Glutamatergic neuron (in vitro differentiated cells): ENCODE measurements at places on chromosomes 1 and 21. TPM values are rescaled to one million over a fixed set of nuclear protein-coding genes. Genes with fewer than 3 reads are reported as not detected.
A peak's percentile ranks its signal among the peaks of the same experiment; 100 is the strongest.

The CD2 gene
- total RNA-seq = not detected

The TMEM52 gene
- 5.4 TPM for total RNA-seq

The BATF3 gene
- total RNA-seq = 0.56 TPM

GRCh38 chr1:111733183-111733991 lies 5.8 kb downstream of the INKA2 start:
- no peak overlapping the region for H3K4me3 ChIP-seq
- DNase-seq = peak; percentile 76
- H3K27ac ChIP-seq = no peak overlapping the region
- H3K4me1 ChIP-seq = peaks cover 57% of the 10 kb centered on the region

DNA sequence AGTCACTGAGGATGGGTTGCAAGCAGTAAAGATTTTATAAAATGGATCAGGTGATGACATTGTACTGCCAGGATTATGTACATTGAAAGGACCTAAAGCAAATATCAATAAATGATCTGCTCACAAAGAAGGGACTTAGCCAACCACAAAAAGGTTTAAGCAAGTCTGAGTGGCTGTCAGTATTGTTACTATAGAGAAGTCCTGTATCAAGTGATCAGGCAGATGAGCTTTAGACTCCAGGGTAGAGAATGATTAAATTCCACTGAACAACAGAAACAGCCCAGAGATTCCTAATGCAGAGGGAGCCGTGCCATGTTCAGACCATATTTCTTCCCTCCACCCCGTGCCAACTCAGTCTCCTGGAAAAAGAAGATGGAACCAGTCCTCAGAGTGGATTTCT lies 138.9 kb downstream of the SETD4 start:
- no peak for DNase-seq
- no peaks in the 10 kb centered on the region for H3K4me1 ChIP-seq
- H3K27ac ChIP-seq = no peak overlapping the region
- peaks cover 2% of the 10 kb centered on the region for H3K27me3 ChIP-seq

GRCh38 chr1:81558291-81559076 lies 242.2 kb upstream of the ADGRL2 start:
- DNase-seq = no peak
- H3K36me3 ChIP-seq = no peaks in the 10 kb centered on the region
- no peak overlapping the region for H3K27ac ChIP-seq
- H3K4me3 ChIP-seq = no peak overlapping the region
- H3K27me3 ChIP-seq = no peaks in the 10 kb centered on the region
- H3K4me1 ChIP-seq = no peaks in the 10 kb centered on the region

GRCh38 chr1:94156096-94156625 lies 35.2 kb upstream of the ABCA4 start:
- DNase-seq = no peak
- no peak overlapping the region for H3K4me3 ChIP-seq
- no peak overlapping the region for H3K27ac ChIP-seq
- peaks cover 3% of the 10 kb centered on the region for H3K4me1 ChIP-seq
- H3K27me3 ChIP-seq = peaks cover 2% of the 10 kb centered on the region

- H3K36me3 ChIP-seq = peaks cover 5% of the 10 kb centered on the region
- H3K4me3 ChIP-seq = no peak overlapping the region
- no peak overlapping the region for H3K27ac ChIP-seq
- DNase-seq = no peak
- peaks cover 2% of the 10 kb centered on the region for H3K4me1 ChIP-seq
Observed at GRCh38 chr1:226810681-226811080, 59.7 kb upstream of the PSEN2 start.

DNA sequence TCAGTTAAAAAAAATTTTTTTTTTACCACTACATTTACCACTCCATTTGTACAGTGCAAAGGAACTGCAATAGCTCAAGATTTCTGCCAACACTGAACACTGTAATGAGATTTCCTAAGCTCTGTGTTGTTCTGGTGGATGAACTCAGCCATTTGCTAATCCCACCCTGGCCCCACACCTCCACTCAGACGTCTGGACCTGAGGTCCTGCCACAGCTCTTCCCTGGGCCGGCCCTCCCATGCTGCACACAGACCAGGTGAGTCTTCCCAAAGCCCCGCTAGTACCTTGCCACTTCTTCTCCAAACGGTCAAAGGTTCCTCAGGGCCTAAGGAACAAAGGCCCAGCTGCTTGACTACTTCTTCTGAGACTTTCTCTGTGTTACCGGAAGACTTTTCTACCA lies 56.4 kb downstream of the SLC45A1 start:
- no peak for DNase-seq
- peaks cover 18% of the 10 kb centered on the region for H3K27me3 ChIP-seq
- peaks cover 71% of the 10 kb centered on the region for H3K4me1 ChIP-seq
- H3K4me3 ChIP-seq = peak overlapping the region; percentile 53
- peak overlapping the region; percentile 57 for H3K27ac ChIP-seq
- H3K36me3 ChIP-seq = no peaks in the 10 kb centered on the region

GRCh38 chr1:235073968-235074522 lies 54.6 kb downstream of the TOMM20 start:
- no peak for DNase-seq
- no peaks in the 10 kb centered on the region for H3K36me3 ChIP-seq
- H3K27me3 ChIP-seq = peaks cover 5% of the 10 kb centered on the region
- no peak overlapping the region for H3K4me3 ChIP-seq
- no peak overlapping the region for H3K27ac ChIP-seq

GRCh38 chr1:156421939-156422601 lies 53.1 kb downstream of the RHBG start:
- no peak overlapping the region for H3K27ac ChIP-seq
- H3K27me3 ChIP-seq = peaks cover 39% of the 10 kb centered on the region
- H3K4me3 ChIP-seq = peak overlapping the region; percentile 86
- no peak for DNase-seq
- peaks cover 9% of the 10 kb centered on the region for H3K4me1 ChIP-seq

GRCh38 chr1:160346958-160347357 lies 3.8 kb downstream of the NCSTN start:
- no peak for DNase-seq
- no peak overlapping the region for H3K27ac ChIP-seq
- H3K36me3 ChIP-seq = no peaks in the 10 kb centered on the region
- peaks cover 14% of the 10 kb centered on the region for H3K4me1 ChIP-seq
- H3K27me3 ChIP-seq = peaks cover 5% of the 10 kb centered on the region

DNA sequence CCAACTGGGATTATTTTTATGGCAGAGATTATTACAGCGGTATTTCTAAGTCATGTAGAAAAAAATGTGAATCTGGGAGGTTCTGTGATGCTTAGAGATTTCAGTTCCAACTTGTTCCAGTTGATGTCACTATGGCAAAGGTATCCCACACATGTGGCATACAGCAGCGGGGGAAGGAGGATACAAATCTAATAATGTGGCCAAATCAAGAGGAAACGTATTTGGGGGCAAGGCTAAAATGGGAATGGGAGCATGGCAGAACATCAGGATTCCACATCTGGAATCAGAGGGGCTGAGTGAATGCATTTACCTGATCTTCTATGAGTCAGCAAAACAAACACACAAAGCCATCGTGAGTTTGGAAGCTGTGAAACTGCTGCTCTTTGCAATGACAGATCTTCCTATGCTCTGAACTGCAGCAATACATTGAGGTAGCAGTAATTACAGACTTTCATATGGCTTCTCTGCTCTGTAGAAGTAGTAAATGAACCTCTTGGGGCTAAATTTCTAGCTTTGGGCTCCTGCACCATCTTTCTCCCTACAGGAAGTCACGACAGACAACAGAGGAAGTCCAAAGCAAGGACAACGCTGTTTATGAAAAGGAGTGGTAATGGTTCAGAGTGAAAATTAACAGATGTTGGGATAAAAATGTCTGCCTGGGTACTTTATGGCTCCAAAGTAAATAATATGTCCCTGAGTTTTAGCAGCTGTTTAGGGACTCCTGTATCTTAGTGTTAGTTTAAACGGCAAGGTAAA lies 55.5 kb downstream of the GABPA start:
- no peaks in the 10 kb centered on the region for H3K27me3 ChIP-seq
- H3K27ac ChIP-seq = no peak overlapping the region
- H3K4me3 ChIP-seq = no peak overlapping the region
- H3K4me1 ChIP-seq = no peaks in the 10 kb centered on the region
- no peak for DNase-seq

- no peaks in the 10 kb centered on the region for H3K36me3 ChIP-seq
- peaks cover 3% of the 10 kb centered on the region for H3K27me3 ChIP-seq
- H3K27ac ChIP-seq = no peak overlapping the region
- no peak for DNase-seq
- no peak overlapping the region for H3K4me3 ChIP-seq
- peaks cover 3% of the 10 kb centered on the region for H3K4me1 ChIP-seq
Observed at GRCh38 chr1:3119725-3120124, 50.7 kb downstream of the PRDM16 start.

DNA sequence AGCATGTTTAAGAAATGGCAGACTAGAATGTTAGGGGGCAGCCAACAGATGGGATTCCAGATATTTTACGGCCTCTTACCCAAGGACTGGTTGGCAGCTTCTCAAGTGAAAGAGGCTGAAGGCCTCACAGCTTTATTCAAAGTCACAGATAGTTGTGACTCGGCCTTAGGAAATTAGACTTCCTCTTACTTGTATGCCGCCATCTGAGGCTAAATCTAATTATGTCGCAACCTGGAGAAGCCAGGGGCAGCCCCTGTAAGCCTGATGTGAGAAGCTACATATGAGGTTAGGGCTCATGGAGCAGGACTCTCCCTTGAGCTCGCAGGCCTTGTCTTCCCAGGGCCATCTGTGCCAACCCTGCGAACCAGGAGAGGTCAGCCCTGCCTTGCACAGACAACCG lies 352.5 kb downstream of the HHAT start:
- no peak for DNase-seq
- peaks cover 9% of the 10 kb centered on the region for H3K36me3 ChIP-seq
- no peak overlapping the region for H3K4me3 ChIP-seq
- H3K4me1 ChIP-seq = no peaks in the 10 kb centered on the region
- H3K27ac ChIP-seq = no peak overlapping the region

DNA sequence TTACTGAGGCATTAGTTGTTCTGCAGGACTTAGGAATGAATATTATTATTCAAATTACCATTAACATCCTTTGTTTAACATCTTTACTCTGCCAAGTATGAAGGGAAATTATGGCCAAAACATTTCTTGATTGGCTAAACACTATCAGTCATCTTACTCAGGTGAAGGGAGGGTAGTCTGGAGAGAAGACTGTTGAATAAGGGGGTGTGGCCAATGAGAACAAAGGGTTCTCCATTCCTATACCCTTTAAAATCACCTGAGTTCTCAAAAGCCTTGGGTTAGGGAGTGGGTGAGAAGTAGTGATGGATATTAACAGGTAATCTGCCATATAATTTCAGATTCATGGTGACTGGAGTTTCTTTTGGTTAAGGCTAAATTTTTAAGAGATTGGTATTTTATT lies 19.3 kb downstream of the CRYZL1 start:
- no peaks in the 10 kb centered on the region for H3K4me1 ChIP-seq
- H3K36me3 ChIP-seq = no peaks in the 10 kb centered on the region
- H3K27me3 ChIP-seq = no peaks in the 10 kb centered on the region
- no peak overlapping the region for H3K27ac ChIP-seq

DNA sequence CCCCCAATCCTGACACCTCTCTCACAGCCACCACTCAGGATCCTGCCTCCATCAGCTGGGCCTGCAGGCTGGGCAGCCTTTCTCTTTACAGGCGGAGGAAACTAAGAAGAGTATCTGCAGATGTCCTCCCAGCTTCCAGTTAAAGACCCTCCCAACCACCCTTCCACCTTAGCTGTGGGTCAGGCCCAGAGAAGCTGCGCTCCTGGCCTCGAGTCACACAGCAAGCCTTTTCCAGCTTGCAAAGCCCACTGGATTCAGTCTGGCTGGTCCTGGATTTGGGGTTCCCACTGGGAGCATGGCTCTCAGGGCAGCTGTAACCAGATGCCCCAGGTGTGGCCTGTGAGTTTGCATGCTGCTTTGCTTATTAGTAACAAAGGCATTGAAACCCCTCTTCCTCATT lies 19.9 kb downstream of the KCNQ4 start:
- peaks cover 8% of the 10 kb centered on the region for H3K4me1 ChIP-seq
- H3K27me3 ChIP-seq = peaks cover 5% of the 10 kb centered on the region
- no peak overlapping the region for H3K27ac ChIP-seq
- no peak overlapping the region for H3K4me3 ChIP-seq
- H3K36me3 ChIP-seq = no peaks in the 10 kb centered on the region

- H3K27me3 ChIP-seq = no peaks in the 10 kb centered on the region
- no peaks in the 10 kb centered on the region for H3K36me3 ChIP-seq
- H3K4me3 ChIP-seq = no peak overlapping the region
- H3K27ac ChIP-seq = no peak overlapping the region
Observed at GRCh38 chr1:171142416-171143385, 42.4 kb upstream of the FMO2 start.

GRCh38 chr1:201481761-201482493 lies 12.9 kb upstream of the PHLDA3 start:
- H3K4me3 ChIP-seq = peak overlapping the region; percentile 30
- peaks cover 4% of the 10 kb centered on the region for H3K4me1 ChIP-seq
- no peaks in the 10 kb centered on the region for H3K36me3 ChIP-seq
- H3K27ac ChIP-seq = no peak overlapping the region
- H3K27me3 ChIP-seq = peaks cover 13% of the 10 kb centered on the region

DNA sequence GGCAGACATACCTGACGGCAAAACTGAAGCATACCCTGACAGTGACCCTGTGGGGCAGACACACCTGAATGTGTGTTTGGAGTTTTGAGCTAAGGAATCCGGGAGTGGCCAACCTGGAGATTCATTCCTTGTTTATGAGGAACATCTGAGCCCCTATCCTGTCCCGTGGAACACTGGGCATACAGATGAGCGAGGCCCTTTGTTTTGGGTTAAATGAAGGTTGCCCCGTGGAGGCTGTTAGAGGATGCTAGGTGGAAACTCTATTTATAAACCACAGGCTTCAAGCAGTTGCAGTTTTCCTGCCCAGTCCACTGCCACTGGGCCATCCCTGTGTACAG lies 18.1 kb downstream of the GALNT2 start:
- H3K27ac ChIP-seq = no peak overlapping the region
- no peak overlapping the region for H3K4me3 ChIP-seq
- H3K36me3 ChIP-seq = peaks cover 6% of the 10 kb centered on the region
- H3K27me3 ChIP-seq = peaks cover 14% of the 10 kb centered on the region
- no peak for DNase-seq
